ENCODE measurements at places on chromosomes 2 and 18. TPM values are rescaled to one million over a fixed set of nuclear protein-coding genes. Genes with fewer than 3 reads are reported as not detected.

Gene MAP3K19
- polyA plus RNA-seq: not detected

Gene UCN
- polyA plus RNA-seq: 0.43 TPM

Gene CD207
- polyA plus RNA-seq: not detected

Gene FER1L5
- not detected for polyA plus RNA-seq

Gene DNER
- 2,466 TPM for polyA plus RNA-seq

Gene REG1B
- polyA plus RNA-seq: not detected

Measured in Purkinje cell (primary cell).